ENCODE measurements at places on chromosomes 5 and 9. TPM values are rescaled to one million over a fixed set of nuclear protein-coding genes. Genes with fewer than 3 reads are reported as not detected.

Gene LVRN
- total RNA-seq = 1.4 TPM

Gene HAPLN1
- total RNA-seq = 1.1 TPM

Gene PGM5
- 2.0 TPM for total RNA-seq

Gene SHLD3
- 6.0 TPM for total RNA-seq

Gene GPX3
- 28.9 TPM for total RNA-seq

Gene TMEM252
- total RNA-seq = not detected

Gene MCC
- 44.1 TPM for total RNA-seq

Gene C7
- total RNA-seq = not detected
